ENCODE measurements at places on chromosomes 11 and 22.

DNA sequence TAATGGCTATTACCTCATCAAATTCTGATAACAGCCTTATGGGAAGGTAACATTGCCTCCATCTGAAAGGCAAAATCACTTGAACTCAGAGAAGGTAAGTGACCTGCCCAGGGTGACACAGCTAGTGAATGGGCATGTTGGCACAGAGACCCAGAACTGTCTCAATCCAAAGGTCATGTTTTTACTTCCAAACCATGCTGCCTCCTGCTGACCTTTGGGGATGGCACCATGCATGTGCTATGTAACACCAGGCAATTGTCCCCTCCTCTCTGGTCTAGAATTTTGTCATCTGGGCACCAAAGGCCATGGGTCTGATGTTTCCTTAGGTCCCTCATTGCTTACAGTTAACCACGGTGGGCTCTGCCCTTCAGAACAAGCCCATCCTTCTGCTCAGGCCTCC is 417.4 kb downstream of the SOX6 start:
- DNase-seq, result no peak

DNA sequence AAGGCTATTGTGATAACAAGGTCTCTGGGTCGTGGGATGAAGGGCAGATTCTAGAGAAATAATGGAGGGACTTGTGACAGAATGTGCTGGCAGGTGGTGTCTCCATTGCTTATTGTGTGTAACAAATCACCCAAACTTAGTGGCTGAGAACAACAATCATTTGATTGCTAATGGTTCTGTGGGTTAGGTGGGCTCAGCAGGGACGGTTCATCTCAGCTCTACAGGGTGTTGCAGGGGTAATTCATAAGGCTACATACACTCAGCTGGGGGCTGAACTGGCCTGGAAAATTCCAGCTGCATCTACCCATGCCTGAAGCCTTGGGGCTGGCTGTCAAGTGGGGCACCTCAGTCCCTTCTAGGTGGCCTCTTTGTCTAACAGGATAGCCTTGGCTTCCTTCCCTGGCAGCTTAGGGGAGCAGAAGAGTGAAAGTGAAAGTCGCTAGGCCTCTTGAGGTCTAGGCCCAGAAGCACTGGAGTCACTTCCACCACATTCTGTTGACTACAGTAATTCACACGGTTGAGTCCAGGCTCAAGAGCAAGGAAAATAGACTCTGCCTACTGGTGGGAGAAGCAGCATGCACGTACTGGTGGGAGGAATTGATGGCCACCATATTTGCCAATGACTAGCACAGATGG is 308.9 kb downstream of the MN1 start:
- DNase-seq, result no peak

GRCh38 chr11:116334596-116334995 is 438.2 kb downstream of the BUD13 start:
- DNase-seq, result no peak

DNA sequence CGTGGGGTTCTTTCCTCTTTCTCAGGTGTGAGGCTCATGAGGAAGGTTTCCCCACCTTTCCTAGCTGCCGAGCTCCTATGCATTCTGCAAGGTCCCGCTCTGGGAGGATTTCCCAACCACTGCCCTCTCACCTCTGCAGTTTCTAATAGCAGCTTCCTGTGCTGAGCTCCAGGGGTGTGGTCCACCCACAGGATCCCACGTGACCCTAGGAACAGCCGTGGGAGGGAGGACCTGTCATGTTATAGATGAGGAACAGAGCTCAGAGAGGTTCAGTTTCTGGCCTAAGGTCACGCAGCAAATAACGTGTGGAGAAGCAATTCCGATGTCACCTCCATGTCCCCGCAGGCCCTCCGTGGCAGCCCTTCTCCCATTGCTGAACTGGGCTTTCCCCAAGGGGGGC is 38.5 kb downstream of the FLRT1 start:
- DNase-seq, result no peak

DNA sequence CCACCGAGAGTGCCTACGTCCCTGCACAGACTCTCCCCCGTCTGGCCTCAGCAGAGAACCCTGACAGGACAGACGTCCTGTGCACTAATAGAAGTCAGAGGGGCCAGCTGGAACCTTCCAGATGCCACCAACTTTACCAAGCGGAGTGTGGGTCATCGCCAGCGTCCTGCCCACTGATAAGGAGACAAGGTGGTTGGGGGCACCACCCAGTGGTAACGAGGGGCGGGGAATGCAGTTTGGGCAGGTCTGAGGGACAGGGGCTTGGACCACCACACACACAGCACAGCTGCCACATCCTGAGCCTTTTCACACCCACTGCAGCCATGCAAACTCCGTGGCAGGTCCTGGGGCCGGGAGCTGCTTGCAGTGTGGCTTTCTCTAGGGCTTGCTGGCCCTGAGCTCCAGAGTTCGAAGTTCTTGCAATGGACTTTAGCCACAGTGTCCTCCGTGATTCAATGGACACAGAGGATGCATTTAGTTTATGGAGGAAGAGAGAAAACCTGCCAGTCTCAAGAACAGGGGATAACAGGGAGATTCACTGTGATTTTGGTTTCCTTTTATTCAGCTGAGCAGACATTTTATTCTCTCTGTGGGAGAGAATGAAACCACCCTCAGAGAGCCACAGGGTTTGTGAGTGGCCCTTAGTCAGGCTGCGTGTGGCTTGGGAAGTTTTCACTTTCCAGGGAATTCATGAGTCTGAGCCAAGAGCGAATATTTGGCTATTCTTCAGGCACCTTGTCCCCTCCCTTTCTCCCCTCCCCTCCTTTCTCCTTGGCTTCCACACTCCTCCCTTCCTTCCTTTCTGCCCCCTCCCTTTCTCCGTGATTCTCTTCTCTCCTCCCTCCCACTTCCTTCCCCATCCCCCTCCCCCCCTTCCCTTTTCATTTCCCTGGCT is 13.1 kb downstream of the MRGPRG start:
- no peak for DNase-seq

GRCh38 chr11:71532036-71532610 is 5.1 kb downstream of the KRTAP5-7 start:
- no peak for DNase-seq

DNA sequence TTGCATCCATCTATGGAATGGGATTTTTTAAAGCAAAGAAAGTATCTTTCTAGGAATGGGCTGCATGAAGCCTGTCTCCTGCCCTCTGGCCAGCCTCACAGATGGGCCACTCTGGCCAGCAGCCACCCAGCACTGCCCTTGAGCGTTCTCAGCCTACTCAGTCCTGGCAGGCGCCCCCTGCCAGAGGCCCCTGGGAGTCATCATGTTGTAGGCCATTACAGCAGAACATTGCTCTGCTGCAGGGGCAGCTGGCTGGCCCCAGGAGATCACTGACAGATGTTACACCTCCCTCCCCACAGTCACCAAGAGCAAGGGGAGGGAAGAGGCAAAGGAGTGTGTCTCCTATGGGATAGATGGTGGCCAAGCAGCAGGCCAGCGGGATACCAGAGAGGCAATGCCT is 363.7 kb downstream of the NXPE2 start:
- DNase-seq, result no peak

GRCh38 chr11:7577291-7578190 is 63.7 kb downstream of the PPFIBP2 start:
- no peak for DNase-seq

- DNase-seq, result no peak
Observed at GRCh38 chr11:5700421-5701054, 10.9 kb downstream of the TRIM22 start.

DNA sequence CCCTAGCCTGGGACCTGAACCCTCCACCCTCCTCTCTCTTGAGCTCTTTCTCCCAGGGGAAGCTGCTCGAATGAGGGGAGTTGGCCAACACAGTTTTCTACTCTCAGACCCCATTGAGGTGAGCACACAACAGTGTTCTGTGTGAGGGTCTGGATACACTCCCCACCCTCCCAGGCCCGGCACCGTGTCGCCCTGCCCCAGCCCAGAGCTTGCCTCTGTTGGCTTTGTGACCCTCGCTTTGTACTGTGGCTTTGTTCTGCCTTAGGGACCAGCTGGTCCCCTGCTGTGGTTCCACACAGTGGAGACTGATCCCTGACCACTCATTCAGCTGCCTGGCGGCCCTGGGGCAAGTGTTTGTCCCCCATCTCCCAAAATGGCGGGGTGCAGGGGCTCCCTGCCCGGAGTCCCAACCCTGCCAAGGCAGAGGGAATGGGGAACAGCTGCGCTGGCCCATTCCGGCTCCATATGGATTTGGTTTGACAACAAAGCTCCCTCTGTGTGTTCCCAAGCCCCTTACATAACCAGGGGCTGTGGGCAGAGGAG is 8.3 kb downstream of the ST3GAL4 start:
- DNase-seq, result no peak

- DNase-seq, result no peak
Observed at GRCh38 chr22:19035474-19036228, 86.6 kb downstream of the DGCR2 start.

DNA sequence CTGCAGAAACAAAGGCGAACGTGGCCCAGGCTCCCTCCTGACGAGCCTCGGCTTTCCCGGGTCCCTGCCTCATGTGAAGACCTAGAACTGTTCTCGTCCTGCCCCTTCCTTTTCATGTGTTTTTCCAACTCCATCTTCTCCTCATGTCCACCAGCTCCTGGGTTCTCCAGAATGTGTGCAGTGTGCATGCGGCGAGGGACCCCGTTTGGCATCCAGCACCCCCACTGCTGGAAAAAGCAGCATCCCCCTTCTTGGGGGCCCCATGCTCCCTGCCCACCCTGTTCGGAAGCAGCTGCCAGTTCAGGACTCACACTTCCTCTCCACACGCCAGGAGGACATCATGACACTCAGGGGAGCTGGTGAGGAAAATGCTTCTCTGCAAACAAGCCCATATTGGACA is 313.5 kb downstream of the BRD1 start:
- no peak for DNase-seq

DNA sequence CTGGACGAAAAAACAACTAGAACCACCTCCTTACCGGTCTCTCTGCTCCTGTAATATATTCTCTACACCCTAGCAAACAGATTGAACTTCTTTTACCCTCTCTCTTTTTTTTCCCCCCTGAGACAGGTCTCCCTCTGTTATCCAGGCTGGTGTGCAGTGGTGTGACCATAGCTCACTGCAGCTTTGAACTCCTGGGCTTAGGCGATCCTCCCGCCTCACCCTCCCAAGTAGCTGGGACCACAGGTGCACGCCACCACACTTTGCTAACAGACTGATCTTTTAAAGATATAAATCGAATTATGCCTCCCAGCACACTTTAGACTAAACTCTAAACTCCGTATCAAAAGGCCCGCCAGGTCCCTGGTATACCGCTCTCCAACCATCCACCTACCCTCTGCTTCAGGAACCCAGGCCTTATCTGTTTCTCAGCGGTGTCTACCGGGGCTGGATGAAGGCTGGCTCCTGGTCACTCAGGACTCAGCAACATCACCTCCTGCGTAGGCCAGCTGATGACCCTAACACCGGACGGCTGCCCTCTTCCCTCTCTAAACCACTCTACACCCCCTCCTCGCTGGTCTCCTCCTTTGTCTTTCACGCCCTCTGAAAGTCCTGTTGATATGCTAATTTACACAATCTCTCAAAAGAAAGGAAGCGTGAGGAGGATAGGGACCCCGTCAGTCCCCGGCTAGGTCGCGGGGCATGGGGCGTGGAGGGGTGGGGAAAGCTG is 745 bp downstream of the C22orf39 start:
- DNase-seq, result no peak

- DNase-seq, result no peak
Observed at GRCh38 chr22:24772493-24773220, 1.9 kb downstream of the PIWIL3 start.

All from CD8-positive, alpha-beta memory T cell (primary cell).